ENCODE measurements at places on chromosomes 12 and 14.

DNA sequence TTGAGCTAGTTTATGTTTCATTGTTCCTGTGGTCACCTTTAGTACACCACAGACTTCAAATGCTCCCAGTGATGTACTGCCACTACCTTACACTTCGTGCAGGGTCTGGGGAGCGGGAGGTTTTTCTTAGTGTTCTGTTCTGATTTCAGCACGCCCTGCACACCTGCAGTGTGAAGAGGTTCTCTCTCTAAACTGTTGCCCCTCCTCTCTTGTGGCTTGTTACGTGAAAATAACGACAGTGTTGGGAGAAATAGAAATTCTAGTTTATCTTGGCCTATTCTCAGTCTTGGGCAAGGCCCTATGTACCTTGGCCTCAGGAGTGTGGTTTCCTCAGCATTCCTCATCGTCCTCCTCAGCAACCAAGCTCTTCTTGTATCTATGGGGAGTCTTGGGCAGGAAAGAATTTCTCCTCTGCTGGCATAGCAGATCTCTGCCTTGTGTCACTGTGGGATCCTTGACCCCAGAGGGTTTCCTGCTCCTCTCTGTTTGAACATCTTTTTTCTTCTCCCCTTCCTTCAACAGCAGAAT, 48.6 kb downstream of the EIF2S3B start:
- DNase-seq: peak; percentile 16

DNA sequence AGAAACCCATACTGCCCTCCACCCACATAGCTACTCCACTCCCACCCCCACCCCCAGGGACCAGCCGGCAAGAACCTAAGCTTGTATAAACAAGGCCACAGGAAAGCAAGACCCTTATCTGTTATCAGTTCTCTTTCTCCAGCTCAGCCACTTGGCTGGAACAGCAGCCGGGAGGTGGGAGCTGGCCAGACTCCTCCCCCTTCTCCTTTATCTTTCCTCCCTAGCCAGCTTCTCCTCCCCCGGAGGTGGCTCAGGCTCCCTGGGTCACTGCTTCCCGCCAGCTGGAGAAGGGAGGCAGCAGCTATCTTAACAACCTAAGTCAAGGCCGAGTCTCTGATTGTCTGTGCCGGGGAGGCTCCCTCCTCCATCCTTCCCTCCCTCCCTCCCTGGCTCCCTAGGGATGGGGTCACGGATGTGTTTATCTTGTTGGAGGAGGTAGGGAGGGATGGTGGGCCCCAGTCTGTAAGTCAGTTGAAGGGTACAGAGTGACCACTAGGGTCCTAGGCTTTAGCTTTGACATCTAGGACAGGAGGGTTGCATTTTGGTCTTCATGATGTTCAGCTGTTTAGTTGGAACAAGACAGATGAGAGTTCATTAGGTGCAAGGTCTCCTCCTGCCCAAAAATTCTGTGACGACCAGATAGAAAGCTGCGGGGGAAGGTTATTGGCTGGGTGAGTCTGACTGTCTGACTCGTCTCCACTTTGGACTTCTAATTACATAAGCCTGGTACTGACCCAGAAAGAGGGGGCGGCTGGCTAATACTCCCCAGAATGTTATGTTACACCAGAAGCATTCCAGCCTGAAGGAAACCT, 29.7 kb downstream of the ZFP36L1 start:
- no peak for DNase-seq

GRCh38 chr14:60196291-60196690, 31.1 kb upstream of the DHRS7 start:
- no peak for DNase-seq

GRCh38 chr12:25957793-25958427, 572 bp upstream of the RASSF8 start:
- DNase-seq: no peak

DNA sequence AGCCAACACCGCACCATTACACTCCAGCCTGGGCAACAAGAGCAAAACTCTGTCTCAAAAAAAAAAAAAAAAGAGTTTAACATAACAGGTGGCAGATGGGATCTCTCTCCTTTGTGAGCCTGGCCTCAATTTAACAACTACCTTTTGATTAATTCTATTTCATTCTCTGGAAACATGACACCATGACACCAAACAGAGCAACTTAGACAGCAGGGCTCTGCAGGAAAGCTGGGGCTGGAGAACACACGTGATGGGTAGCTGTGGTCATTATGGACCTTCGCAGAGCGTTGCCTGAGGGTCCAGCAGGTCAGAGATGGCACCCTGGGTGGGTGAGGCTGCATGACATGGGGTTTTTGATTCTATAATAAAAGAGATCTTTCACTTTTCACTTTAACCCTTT, 1.7 kb upstream of the DGLUCY start:
- no peak for DNase-seq

GRCh38 chr12:104667139-104667538, 210.4 kb downstream of the CHST11 start:
- DNase-seq: no peak

DNA sequence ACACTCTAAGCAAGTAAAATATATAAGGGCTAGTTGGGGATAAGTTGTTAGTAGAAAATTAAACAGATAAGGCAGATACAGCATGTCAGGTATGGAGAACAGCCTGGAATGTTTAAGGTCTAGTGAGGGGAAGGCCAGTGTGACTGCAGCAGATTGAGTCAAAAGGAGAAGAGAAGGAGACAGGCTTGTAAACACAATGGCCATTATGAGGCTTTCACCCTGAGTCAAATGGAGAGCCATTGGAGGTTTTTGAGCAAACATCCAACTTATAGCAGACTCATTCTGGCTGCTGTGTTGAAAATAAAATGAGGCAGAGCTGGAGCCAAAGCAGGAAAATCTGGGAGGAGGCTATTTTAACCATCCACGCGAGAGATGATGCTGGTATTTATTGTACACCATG, 142.0 kb downstream of the DUSP6 start:
- DNase-seq: no peak

GRCh38 chr12:101566318-101566717, 28.5 kb upstream of the MYBPC1 start:
- DNase-seq: no peak

DNA sequence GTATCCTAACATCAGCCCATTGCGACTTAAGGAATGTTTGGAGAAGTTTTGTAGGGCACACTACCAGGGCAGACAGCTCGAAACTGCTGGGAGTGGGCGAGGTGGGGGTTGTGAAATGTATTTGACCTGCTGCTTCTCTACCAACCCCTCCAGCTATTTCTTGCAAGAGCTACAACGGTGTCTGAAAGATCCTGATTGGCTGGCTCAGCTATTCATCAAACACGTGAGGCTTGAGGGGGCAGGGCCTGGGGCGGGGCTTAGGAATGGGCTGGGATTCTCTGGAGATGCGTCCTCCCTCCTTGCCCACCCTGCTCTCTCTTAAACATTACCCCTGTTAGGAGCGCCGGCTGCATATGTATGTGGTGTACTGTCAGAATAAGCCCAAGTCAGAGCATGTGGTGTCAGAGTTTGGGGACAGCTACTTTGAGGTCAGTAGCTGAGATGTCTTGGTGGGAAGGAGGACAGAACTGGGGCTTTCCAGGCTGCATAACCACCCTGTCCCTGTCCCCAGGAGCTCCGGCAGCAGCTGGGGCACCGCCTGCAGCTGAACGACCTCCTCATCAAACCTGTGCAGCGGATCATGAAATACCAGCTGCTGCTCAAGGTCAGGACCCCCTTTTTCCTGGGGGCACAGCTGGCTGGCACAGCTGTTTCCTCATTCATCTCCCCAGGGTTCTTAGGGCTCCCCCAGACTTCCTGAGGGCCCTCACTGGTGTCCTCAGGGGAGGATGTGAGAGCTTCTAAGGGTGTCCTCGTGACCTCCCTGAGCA, 3.1 kb downstream of the ARHGEF25 start:
- no peak for DNase-seq

- DNase-seq: no peak
Measured at GRCh38 chr14:72177251-72177650, 245.0 kb downstream of the RGS6 start.

DNA sequence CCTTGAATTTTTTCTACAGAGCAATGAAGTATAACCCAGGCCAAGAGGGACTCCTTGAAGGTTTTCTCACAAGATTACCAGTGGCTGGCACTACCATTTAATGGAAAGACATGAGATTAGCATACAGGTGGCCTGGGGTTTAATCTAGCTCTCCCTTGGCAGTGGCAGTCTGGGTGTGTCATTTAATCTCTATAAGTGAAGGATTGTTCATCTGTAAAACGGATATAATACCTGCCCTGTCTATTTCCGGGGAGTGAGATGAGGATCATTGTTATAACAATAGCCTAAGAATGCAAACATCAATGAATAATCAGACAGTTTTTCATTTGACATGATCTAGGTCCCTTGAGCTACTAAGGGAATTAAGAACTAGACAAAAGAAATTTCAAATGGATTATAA, 168.7 kb upstream of the CPNE8 start:
- no peak for DNase-seq

DNA sequence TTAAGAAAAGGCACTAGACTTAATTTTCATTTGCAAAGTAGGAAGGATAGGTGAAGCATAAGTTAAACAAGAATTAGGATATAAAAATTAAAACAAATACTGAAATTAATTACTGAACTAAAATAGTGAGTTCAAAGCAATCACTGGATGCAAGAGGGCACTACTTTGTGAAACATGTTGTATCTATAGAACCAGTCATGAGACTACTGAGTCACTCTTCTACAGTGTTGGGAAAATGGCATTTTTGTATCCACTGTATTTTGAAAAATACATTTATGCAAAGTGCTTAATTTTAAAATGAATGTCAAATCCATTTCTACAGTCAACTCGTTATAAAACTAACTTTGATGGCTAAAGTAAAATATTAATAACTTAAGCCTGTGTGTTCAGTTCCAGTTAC, 47.9 kb downstream of the SEL1L start:
- DNase-seq: no peak

DNA sequence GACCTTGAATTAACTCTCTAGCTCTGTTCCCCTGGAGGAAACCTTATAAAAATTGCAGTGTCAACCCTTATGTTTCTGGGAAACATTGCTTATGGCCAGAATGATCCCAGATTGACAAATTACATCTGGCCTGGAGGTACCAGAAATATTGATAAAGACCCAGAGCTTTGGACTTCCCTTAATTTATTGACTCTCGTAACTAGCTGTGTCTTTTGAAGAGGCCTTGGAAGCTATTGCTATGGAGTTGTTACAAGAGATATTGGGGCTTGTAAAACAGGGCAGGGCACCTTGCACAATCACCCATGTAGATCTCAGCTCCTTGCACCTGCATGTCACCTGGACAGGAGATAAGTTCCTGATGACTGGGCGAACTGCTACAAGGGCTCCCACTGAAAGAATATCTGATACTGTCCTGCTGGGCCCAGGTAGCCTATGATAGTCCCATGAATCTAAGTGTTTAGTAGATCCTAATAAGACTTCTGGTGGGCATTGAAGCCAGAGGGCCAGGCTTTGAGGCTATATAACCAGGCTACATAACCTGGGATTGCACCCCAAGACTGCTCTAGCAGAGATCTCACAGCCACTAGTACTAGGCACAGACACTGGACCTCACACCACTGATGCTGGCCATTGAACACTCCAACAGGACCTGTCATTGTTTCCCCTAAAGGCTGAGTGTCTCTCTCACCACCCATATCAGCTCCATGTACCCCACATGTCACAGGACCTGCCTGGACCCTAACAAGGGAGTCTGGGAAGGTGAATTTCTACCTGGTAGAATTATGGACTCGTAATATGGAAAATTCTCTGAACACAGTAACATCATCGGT, 135.7 kb upstream of the PWP1 start:
- DNase-seq: no peak

GRCh38 chr14:22416193-22416592, 172.8 kb downstream of the DAD1 start:
- DNase-seq: no peak

DNA sequence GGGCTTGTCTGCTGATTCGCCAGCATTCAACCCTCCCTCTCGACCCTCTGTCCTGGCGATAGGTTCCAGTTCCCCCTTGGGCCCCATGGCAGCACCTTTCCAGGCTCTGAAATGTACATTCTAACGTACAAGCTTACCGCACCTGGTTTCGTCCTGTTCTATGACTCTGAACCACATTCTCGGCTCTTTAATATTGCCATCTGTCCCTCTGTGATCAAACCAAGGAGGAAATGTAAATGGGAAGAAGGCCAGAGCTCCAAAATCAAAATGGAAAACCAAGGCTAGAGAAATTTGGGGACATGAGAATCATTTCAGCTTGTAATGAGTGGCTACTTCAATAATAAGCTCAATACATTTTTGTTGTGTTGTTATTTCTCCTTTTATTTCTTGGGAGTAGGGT, 117.2 kb downstream of the TTC7B start:
- no peak for DNase-seq
